ENCODE measurements at places on chromosomes 12 and 14.

DNA sequence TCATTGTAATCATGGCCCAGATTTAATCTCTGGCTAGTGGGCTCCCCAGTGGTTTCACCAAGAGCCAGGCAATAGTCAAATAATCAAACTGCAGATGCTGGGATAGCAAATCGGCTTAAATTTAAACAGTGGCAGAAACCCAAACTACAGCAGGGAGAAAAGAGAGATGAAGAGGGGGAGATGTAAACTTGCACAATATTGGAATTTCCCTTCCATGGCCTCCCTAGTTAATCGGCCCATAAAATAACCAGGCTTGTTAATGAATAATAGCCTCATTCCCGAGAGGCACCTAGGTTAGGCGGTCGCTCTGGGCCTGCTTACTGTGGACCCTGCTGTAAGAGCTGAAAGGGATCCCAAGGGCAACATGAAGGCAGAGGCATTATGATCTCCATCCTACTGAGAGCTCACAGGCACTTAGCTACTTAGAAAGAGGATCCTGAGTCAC lies 116.2 kb downstream of the NUAK1 start:
- DNase-seq = no peak

DNA sequence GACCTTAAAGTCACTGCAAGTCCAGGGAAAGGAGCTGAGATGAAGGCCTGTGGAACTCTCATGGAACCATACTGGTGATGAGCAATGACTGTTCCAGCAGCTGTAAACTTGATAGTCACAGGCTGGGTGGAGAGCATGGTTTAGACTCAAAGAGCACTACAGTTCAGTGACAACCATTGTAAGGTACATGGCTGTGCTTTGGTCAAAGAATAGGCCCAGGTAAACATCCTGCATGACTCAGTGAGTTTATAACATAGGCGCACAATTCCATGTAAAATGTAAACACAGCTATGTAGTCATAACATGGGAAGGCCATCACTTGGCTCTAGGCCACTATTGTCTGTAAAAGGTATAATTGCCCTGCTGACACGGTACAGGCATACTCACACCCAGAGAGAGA lies 119.3 kb upstream of the FSCB start:
- DNase-seq = no peak

DNA sequence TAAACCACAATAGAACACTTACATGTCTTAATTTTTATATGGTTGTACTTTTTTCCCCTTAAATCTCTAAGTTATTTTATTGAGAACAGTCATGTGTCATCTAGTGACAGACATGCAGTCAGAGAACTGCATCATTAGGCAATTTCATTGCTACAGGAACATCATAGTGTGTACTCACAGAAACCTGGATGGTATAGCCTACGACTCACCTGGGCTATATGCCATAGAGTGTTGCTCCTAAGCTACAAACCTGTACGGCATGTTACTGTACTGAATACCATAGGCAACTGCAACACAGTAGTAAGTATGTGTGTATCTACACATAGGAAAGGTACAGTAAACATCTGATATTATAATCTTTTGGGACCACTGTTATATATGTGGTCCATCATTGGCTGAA lies 557.6 kb downstream of the PRKD1 start:
- DNase-seq = no peak

- DNase-seq = no peak
These were observed 42.1 kb downstream of the DYRK2 start for GRCh38 chr12:67690656-67691055.

DNA sequence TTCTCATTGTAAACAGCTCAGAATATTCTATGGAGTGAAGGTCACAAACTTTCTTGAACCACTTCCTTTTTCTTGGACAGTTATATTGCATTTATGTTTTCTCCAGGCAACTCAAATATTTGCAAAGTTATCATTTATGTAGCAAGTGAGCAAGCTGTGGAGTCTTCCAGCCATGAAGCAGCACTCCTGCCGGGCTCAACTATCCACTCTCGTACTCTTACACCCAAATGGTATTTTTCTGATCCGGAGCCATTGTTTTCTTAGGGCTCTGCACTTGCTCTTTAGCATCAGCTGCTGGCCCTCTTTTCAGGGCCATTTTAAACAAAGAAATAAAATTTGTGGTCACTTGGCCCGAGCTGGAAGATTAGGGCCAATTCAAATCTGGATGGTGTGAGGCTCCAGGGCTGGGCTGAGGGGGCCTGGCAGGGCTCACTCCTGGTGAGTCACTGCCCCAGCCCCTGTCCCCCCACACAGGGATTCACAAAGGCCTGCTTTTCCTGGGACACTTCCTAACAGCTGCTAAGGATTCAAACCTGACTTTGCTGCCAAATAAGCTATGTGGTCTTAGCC lies 19.7 kb downstream of the SYNE3 start:
- DNase-seq = no peak

GRCh38 chr12:50707396-50707795 lies 56.5 kb upstream of the ATF1 start:
- DNase-seq = no peak

DNA sequence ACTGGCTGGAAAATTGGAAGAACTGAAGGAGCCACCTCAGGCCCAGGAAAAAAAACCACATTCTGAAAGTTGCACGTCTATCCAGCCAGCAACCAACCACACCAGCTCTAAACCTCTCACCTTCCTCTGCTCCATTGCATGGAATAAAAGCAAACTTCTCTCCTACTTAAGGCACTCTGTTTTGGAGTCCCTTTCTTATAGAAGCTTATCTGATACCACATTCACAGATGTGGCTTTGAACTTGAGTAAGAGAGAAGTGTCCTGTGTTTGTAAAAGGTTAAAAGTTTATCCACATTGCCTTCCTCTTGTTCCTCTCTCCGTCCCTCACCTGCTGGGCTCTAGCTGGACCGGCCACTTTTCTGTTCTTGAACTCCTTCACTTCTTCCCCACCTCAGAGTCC lies 99.6 kb upstream of the PLXNC1 start:
- DNase-seq = no peak

GRCh38 chr12:22729431-22729956 lies 104.5 kb downstream of the ETNK1 start:
- no peak for DNase-seq

DNA sequence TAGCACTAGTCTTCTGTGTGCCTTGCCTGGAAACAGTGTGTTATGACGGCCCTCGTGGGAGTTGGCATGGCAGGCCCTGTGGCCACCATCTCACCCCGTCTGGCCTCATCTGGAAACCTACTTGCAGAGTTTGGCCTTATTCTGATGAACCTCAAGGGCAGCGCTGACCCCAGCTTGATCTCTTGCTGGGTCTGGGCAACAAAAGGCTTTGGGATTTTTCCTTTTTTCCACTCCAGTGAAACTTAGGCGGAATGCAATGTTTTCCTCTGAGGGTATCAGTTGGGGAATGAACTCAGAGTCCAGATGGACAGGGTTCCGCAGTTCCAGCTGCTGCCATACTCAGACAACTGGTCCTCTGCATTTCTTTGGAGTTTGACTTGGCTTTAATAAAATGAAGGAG lies 15.9 kb downstream of the CACNA1C start:
- DNase-seq = no peak

DNA sequence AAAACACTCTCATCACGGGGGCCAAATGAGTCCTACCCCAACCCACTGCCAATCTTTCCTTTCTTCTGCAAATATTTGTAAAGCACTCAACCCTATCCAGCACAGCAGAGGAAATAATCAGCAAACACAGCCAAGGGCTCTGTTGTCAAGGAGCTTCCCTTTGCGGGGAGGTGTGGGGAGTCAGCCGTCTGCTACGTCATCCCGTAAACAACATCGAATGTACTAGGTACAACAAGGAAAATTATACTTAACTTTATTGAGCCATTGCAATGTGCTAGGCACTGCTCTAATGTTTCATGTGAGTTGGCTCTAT lies 22.8 kb downstream of the TMEM63C start:
- DNase-seq = no peak

DNA sequence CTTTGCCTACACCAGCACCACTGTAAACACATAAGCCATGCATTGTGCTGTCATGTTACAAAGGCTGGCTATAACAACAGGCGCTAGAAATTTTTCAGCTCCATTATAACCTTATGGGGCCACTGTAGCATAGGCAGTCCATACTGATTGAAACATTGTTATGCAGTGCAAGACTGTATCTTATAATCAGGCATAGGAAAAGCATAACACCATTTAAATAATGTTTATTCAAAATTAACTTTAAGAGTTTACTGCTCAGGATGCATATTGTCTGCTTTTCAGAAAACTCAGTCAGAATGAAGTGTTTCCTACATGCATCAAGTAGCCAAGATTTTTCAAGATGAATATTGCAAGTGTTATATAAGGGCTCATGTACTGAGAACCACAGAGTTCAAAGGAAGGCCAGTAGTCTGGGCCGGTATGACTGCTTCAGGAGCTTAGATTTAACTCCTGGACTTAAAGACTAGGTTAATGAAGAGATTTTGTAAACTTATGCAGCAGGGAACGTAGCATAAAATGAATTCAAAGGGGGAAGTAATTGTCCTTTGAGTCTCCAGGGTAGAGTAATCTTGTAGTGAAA lies 46.9 kb downstream of the ATXN7L3B start:
- no peak for DNase-seq

DNA sequence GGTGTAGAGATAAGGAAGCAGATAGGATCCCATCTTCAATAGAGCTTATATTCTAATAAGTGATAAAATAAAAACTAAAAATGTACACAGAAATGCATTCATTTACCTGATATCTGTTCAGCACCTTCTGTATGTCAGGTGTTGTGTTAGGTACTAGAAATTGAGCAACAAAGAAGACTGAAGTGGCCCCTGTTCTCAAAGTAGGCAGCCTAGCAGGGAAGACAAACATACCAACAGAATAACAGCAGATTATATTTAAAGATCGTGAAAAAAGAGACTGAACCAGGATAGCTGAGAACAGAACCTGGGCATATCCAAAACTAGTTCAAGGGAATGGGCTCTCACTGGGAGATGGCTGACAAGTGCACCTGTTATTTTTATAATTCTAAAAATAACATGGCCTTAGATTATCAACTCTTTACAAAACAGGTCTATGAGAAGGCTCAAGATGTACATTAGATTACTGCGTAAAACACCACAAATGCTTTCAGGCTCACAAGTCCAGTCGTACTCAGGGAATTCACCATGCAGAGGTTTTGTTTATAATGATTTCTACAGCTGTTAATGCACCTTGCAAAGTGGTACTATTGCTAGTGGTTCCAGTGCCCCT lies 16.4 kb downstream of the ANO6 start:
- no peak for DNase-seq

DNA sequence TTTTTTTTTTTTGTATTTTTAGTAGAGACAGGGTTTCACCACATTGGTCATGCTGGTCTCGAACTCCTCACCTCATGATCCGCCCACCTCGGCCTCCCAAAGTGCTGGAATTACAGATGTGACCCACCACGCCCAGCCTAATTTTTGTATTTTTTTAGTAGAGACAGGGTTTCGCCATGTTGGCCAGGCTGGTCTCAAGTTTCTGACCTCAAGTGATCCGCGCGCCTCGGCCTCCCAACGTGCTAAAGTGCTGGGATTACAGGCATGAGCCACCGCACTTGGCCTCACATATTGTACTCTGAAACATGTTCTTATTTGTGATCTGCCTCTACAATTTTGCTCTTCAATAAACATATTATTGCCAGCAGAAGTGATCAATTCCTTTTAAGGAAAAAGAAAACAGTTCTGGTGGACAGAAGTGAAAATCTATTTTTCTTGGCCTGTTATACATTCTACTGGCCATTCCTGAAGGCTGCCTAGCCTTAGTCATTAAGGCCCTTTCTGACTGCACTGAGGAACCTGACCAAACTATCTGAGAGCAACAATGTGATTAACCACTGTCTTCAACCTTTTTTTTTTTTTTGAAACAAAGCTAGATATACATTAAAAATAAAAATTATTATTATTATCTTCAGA lies 36.1 kb downstream of the SNX6 start:
- DNase-seq = no peak

- DNase-seq = no peak
These were observed 68.9 kb upstream of the NCOR2 start for GRCh38 chr12:124636138-124636978.

- DNase-seq = no peak
These were observed 1.8 kb upstream of the AHNAK2 start for GRCh38 chr14:104979758-104980610.

GRCh38 chr14:22845821-22846625 lies 9.6 kb downstream of the MMP14 start:
- DNase-seq = no peak

DNA sequence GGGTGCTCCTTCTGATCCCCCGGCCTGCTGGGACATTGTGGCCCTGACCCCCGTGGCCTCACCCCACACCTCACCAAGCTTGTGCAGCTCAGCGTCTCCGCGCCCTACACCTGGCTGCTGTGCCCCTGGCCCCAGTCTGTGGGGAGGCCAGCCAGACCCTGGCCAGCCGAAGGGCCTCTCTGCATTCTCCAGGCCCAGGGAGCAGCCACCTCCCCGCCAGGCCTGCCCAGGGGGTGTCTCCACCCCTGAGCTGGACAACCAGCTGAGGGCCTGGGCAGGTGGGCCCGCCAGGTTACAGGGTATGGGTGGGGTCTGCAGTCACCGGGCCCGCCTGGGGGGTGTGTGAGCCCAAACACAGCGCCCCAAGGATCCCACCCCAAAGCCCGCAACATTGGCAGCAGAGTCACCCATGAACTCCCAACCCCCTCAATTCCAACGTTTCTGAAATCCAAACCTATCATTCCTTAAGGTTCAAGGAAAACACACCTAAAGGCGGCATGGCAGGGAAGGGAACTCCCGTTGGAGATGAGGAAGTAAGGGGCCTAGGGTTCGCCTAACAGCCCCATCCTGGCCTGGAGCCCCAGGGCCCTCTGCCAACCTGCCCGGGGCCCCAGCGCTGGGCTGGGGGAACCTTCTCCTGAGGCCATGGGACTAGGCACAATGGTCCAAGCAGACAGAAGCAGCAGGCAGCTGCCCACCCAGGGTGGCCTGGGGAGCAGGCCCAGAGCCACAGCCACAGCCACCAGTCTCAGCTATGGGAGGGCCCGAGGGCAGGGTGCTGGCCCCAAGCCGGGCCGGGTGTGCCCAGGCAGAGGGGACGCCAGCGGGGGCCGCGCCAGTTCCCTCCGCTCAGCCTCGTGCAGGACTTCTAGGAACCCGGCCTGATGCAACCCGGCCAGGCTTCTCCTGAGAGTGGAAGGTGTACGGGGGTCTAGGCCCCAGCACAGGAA lies 8.5 kb downstream of the AKT1 start:
- DNase-seq = no peak

GRCh38 chr12:38328306-38328895 lies 11.8 kb downstream of the ALG10B start:
- no peak for DNase-seq

- DNase-seq = no peak
These were observed 73.0 kb downstream of the RAD51B start for GRCh38 chr14:67892466-67893100.

GRCh38 chr12:89181271-89181920 lies 170.9 kb downstream of the DUSP6 start:
- no peak for DNase-seq

- no peak for DNase-seq
These were observed 26.5 kb downstream of the PHETA1 start for GRCh38 chr12:111342376-111342775.

DNA sequence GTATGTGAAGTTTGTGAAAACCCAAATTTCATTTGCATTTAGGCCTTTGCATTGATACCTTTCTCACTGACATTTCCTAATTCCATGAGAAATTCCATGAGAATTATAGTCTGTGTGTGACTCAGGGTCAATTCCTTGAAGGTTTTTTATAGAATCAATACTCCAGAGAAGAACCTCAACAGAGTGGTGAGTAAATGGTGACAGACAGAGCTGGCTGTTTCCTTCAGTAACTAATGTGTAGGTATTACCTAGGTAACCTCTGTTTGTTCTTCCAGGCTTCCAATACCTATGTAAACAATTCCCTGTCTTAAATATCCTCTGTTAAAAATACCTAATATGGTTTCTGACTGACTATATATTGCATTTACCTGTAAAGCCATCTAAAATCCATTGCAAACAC lies 117.0 kb downstream of the TTC8 start:
- DNase-seq = no peak

- no peak for DNase-seq
These were observed 298.6 kb upstream of the NOVA1 start for GRCh38 chr14:26896447-26896846.

Data from GDM1 (cell line).